ENCODE measurements at places on chromosomes 2 and 18. TPM values are rescaled to one million over a fixed set of nuclear protein-coding genes. Genes with fewer than 3 reads are reported as not detected.

GRCh38 chr2:64379186-64379585, 74.8 kb upstream of the LGALSL start:
- no peak for DNase-seq

GRCh38 chr18:43079422-43079821, 36.1 kb downstream of the RIT2 start:
- no peak for DNase-seq

- DNase-seq: no peak
Observed at GRCh38 chr2:241686324-241686649, 328 bp downstream of the DTYMK start.

- DNase-seq: peak; percentile 40
Observed at GRCh38 chr2:71510196-71510807, 56.9 kb downstream of the DYSF start.

- no peak for DNase-seq
Observed at GRCh38 chr18:48859311-48860268, 91.2 kb downstream of the SMAD7 start.

- DNase-seq: no peak
Observed at GRCh38 chr2:59184276-59185020, 943.3 kb upstream of the FANCL start.

DNA sequence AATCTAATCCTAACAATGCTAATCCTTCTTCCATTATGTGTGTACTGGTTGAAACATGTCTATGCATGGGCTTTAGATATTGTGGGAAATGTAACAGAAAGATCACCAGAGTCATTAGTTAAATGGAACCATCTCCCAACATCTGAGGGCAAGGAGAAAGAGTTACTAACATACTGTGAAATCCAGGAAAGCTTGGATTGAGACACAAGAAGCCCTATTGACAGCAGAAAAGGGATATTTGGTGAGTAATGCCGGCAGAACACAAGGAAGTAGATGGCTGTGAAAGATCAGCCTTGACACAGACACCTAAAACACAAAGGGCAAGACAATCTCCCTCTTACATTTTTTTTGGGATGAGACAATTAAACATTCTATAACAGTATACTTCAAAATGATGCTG, 28.5 kb upstream of the LAMA1 start:
- DNase-seq: no peak

DNA sequence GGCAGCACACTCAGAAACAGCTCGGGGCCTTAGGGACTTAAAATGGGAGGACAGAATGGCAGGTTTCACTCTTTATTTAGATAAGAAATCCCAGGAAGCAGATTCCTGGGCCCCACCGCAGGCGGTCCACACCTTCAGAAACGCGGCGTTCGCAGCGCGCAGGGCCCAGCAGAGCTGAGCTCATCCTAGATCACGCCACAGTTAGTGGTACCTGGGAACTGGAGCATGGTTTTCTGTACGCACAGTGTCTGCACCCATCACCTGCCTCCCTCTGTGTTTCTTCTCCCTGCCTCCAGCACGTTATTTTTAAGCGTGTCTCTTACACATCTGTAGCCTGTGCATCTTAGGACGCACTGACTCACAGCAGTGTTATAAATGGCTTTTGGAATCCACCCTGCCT, 242.1 kb downstream of the ALPK2 start:
- no peak for DNase-seq

DNA sequence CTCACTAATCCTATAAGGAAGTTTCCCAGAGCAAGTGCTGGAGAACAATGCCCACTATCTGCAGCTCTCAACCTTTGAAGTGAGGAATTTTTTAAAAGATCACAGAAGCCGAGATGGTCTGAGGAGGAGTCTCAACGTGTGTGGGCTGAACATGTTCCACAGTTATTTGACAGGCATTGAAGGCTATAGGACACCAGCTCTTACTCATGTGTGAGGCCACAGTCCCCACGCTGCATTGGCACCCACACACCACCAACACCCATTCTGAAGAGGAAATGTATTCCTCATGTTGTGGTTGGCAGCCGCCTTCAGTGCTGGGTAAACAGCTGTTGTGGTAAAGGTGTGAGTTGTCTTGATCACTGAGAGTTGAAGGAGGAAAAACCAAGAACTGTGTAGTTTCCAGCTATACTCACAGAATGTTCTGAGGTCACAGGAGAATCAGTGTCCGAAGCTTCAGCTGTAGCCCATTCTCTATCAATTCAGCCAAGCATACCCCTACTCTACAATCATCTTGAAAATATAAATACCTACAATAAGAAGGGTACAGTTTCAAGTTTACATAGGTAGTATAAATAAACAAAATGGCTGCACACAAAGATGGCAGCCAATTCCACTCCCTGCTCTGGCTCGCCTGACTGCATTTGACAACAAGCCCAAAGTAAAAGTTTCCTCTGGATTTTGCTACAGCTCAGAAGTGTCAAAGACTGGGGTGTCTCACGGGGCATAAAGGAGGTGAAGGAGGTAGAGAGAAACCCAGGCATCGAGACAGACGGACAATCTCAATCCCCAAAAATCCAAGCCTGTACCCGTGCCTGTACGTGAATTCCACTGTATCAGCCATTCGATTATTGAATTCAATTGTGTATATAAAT, 12.1 kb downstream of the CD226 start:
- peak; percentile 88 for DNase-seq

ATP5MC3 gene
- total RNA-seq: 176 TPM

RND3 gene
- total RNA-seq: 96.0 TPM

APCDD1 gene
- 8.2 TPM for total RNA-seq

MEMO1 gene
- total RNA-seq: 47.8 TPM

EPAS1 gene
- 14.8 TPM for total RNA-seq
